ENCODE measurements at places on chromosomes 11 and 22.
A peak's percentile ranks its signal among the peaks of the same experiment; 100 is the strongest.

DNA sequence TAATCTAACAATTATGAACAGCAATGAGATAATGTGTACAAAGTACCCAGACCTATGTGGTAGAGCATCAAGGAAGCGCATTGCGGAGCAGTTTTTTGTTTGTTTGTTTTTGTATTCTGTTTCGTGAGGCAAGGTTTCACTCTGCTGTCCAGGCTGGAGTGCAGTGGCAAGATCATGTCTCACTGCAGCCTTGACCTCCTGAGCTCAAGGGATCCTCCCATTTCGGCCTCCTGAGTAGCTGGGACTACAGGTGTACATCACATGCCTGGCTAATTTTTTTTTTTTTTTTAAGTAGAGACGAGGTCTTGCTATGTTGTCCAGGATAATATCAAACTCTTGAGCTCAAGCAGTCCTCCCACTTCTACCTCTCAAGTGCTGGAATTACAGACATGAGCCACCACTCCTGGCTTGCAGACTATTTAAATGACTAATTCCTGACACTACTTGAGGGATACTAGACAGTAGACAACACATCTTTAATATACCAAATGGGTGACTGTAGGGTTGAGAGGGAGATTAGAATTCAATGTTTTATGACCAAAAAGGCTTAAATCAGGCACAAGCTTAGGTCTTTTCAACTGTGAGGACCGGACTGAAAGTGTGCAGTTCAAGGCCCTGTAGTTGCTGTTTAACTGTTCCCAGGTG is 12.7 kb downstream of the OR51B4 start:
- DNase-seq, result no peak

DNA sequence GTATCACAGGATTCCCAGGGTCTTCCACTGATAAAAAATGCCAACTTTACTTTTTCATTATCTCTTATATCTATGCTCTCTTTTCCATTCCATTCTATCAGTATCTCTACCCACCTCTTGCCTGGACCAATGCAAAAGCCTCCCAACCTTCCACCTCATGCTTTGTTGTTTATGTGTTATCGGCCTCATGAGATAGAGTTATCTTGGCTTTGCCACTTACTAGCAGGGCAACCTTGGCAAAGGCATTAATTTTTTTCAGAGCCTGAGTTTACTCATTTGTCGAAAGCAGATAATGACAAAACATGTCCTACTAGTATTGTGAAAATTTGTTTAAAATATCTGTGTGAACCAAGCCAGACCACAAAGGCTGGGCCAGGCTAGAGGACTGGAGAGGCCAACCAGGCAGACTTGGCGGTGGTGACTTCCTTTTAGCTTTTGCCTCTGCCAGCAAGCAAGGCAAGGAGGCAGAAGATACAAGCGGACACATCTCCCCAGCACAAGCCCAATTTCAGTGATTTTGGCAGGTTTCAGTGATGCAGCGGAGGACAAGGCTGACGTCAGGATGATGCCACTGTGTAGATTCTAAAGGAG is 106.9 kb downstream of the ADAMTS15 start:
- DNase-seq, result no peak

DNA sequence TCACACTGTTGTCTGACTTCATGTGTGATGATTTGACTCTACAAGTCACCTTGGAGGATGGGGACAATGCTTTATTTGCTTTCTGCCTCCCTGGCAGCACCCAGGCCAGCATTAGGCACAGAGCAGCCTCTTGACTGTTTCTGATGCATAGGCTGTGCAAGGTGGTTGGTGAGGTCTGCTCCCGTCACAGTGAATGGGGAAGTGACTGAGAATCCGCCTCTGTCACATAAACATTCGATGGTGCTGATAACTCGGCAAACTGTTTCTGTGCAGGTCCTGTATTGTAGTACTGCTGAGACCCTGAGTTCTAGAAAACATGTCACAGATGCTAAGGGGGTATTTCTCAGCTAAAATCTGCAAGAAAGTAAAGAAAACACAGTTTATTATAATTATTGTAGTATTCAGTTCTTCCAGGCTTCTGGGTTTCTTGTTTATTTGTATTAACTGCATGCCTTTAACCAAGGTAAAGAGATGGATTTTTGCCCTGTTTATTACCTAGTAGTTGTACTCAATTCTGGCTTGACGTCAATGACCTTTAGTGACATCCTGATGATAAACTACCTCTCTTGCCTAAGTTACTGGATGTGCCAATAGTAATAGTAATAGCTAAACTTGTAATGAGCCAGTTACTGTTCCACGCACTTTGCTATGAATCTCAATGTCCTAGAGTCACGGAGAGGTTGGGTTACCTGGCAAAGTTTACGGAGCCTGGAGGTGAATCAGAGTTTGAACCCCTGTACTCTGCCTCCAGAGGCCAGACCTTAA is 24.8 kb upstream of the RCN1 start:
- DNase-seq, result no peak

DNA sequence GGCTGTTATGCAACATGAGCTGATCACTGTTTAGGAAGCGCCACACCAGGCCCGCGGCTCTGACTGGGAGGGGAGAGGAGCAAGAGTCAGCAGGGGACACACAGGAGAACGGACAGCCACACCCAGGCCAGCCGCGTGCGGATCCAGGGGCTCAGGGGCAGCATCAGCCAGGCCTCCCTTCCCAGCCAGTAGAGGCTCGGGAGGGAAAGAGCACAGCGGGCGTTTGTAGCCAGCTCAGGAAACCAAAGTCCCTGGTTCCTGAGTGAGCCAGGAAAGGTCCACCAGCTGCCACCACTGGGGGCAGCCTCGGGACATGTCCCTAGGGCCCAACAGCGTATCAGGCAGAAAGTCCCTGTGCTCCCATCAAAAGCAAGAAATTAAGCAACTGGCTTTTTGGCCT is 71.8 kb upstream of the PITPNB start:
- peak; percentile 32 for DNase-seq

DNA sequence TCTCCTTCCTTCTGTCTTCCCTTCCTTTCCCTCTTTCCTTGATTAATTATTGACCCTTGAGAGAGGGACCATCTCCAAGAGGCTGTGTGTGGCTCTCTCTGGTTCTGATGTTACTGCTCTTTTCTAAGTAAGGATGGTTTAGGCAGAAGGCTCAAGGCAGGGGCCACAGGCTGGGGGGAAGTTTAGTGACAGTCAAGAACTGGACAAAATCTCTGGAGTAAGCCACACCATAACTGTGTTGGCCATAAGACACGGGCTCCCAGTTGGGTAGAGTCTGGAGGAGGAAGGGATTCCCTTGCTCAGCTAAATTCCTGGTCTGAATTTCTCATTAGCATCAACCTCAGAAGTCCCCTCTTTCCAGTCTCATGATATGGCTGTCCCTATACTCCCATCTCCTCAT is 74.7 kb downstream of the BUD13 start:
- DNase-seq, result no peak

GRCh38 chr11:112588252-112588694 is 327.6 kb upstream of the PLET1 start:
- DNase-seq, result peak; percentile 23

- DNase-seq, result no peak
Observed at GRCh38 chr11:98069861-98070260, 950.9 kb upstream of the CNTN5 start.

GRCh38 chr11:116478669-116479668 is 293.8 kb downstream of the BUD13 start:
- DNase-seq, result no peak

DNA sequence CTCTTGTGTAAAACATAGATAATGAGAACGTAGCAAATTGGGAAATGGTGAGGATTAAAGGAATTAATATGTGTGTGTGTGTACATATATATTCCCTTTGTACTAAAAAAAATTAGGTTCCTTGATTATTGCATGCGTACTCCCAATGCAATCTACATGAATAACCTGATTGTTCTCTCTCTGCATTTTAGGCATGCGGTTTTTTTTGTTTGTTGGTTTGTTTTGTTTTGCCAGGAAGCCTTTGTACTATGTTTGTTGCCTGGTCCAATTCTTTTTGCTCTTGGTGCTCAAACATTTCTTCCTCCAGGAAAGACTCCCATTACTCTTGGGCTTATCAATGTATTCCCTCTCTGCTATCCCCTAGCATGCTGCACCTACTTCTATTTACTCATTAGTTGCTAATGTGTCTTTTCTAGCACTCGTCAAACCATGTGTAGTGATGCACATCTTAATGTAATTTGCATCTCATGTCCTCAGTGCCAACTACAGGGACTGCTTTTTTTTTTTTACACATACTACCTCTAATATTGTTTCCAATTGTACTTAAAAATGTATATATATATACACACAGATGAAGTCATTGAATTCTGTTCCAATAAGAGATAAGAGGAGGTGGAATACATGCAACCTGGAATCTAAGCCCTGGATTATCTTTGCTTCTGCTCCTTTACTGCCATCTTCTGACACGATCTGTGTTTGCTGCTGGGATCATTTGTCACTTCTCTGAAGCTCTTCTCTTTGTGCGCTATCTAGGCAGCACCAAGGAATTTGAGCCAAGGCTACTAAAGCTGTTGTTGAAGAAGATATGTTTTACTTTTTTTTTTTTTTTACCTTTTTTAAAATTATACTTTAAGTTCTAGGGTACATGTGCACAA is 197.2 kb upstream of the ANO3 start:
- no peak for DNase-seq

DNA sequence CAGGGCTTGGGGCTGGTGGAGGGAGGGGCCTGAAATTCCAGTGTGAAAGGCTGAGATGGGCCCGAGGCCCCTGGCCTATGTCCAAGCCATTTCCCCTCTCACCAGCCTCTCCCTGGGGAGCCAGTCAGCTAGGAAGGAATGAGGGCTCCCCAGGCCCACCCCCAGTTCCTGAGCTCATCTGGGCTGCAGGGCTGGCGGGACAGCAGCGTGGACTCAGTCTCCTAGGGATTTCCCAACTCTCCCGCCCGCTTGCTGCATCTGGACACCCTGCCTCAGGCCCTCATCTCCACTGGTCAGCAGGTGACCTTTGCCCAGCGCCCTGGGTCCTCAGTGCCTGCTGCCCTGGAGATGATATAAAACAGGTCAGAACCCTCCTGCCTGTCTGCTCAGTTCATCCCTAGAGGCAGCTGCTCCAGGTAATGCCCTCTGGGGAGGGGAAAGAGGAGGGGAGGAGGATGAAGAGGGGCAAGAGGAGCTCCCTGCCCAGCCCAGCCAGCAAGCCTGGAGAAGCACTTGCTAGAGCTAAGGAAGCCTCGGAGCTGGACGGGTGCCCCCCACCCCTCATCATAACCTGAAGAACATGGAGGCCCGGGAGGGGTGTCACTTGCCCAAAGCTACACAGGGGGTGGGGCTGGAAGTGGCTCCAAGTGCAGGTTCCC is at the start of gene APOC3:
Gene APOC3 (plus strand): TSS at position 383 of the 659 bp plus-strand sequence. CDS start 676 bp downstream, outside the sequence.
- DNase-seq, result no peak

- no peak for DNase-seq
Observed at GRCh38 chr11:122723576-122723975, 68.1 kb downstream of the UBASH3B start.

DNA sequence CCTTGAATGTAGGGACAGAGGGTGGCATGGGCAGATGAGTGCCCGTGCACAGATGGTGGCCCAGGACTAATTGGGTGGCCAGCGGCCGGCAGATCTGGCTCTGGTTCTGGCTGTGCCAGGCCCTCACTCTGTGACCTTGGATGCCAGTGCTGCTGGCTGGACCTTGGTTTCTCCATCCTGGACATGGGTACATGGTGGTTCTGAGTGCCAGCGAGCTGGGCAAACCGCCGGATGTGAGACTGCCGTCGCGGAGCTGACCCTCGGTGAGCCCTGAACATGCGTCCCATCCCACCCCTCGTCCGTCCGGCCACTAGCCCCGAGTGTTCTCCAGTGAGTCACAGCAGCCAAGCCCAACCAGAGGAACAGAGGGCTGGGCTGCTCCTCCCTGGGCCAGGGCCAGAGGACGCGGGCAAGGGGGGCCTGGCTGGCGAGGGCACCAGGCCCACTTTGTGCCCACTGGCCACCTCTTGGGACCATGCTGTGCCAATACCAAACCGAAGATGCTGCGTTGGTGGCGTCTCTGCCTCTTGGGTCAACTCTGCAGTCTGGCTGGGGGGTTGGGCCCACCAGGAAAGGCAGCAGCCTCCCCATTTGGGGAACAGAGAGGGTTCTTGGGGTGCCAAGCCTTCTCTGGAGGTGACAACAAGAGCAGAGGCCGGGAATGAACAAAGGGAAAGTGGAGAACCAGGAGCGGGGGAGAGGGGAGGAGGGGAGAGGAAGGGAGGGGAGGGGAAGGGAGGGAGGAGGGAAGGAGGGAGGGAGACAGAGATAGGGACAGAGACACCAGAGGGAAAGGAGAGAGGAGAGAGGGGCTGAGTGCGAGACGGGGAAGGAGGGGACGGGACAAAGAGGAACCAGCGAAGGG is 10.7 kb downstream of the LSP1 start:
- no peak for DNase-seq

- DNase-seq, result no peak
Observed at GRCh38 chr22:41725510-41726110, 26.3 kb downstream of the MEI1 start.

DNA sequence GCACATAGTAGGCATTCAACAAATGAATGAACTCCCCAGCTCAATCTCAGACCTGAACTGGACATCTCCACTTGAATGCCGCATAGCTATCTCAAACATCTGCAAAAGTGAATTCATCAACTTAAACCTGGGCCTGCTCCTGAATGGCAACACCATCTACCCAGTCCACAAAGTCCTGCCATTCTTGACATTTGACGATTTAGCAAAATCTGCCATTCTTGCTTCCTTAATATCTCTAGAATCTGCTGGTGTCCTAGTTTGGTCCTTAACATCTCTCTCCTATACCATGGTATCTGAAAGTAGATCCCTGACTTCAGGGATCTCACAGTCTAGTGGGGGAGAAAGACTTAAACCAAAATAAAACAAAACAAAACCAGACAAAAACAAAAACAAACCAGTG is 12.4 kb upstream of the HPX start:
- no peak for DNase-seq

- DNase-seq, result no peak
Observed at GRCh38 chr11:112255067-112255720, 5.5 kb downstream of the PLET1 start.

DNA sequence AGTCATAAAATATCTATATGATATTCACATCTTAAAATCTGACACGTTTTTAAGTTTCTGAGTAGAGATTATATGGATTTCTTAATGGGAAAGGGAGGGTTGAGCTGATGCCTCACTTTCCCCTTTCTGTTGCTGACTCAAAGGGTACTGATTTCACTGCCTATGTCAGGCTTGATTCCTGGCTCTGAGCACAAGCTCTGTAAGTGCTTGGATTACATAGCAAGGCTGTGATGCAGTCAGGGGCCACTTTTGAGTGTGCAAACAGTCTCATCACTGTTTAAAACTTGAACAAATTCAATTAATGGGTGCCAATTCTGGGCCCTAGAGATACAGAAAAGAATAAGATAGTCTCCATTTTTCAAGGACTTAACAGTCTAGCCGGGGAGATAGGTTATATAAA is 14.4 kb downstream of the ATXN10 start:
- no peak for DNase-seq

GRCh38 chr11:97224396-97224795 is 834.6 kb downstream of the JRKL start:
- DNase-seq, result no peak
